ENCODE measurements at places on chromosomes 11 and 22.

DNA sequence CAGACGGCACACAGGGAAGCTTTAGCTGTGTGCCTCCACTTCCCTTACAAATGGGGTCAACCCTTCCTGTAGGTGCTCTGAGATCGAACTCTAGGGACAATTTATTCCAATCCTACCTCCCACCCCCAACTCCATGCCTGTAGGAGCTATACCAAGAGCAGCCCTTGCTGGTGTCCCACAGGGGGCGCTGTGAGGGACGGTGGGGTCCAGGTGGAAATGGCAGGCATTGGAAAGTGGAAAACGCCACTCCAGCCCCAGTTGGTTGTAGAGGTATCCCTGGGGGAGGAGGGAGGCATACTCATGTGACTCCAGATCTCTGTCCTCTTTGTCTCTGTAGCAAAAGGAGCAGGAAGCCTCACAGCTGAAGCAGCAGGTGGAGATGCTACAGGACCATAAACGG, 161.3 kb downstream of the MYO18B start:
- no peak for DNase-seq

DNA sequence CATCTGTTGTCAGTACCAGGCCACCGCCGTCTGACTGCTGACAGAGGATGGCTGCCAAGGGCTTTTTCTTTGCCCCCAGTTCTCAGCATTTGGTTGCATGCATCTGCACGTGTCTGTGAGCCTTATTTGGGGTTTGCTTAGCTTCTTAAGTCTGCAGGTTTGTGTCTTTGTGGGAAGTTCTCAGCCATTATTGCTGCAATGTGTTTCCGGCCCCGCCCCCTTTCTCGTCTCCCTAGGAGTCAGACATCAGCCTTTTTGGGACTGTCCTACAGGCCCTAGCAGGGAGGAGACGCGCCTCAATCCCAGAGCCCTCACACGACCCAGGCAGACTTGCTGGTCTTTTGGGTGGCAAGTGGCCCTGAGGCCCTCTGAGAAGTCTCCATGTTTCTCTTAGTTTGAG, 8.0 kb downstream of the MOB2 start:
- no peak for DNase-seq

DNA sequence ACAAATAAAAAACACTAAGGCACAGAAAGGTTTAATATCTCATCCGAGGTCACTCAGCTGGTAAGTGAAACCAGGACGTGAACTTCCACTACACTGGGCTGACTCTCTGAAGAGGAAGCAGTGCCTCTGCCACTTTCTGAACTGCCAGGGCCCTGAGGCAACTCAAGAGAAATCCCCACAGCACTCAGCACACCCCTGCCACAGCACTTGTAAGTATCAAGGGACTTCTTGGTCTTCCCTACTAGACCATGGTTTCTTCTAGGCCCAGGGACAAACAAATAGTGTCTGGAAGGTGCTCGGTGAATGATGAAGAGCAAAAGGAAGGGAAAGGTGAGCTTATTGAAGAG, 49.7 kb downstream of the RPL27A start:
- no peak for DNase-seq

DNA sequence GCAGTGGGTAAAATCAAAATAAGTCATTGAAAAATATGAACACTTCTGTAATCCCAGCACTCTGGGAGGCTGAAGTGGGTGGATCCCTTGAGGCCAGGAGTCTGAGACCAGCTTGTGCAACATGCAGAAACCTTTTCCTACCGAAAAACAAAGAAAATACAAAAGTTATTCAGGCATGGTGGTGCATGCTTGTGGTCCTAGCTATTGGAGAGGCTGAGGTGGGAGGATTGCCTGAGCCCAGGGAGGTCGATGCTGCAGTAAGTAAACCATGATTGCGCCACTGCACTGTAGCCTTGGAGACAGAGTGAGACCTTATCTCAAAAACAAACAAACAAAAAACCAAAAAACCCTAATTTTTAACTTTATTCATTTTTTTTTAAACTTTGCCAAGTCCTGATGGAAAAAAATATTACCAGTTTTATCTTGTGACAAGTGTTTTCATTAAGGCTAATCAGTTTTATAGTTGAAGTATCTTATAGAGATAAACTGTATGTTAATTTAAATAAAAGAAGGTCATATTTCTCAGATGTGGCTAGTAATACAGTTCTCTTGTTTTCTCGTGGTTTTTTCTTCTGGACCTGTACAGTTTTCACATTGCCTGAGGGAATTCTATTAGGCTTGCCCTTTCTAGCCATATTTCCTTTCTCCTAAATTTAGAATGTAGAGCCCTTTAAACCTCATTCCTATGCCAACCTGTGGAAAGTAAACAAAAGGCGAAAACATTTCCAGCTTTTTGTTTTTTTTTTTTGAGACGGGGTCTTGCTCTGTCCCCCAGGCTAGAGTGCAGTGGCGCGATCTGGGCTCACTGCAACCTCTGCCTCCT, 9.4 kb downstream of the HIPK3 start:
- no peak for DNase-seq

- no peak for DNase-seq
Observed at GRCh38 chr22:42217019-42217751, 53.3 kb downstream of the TCF20 start.

- DNase-seq: no peak
Observed at GRCh38 chr11:128936606-128937251, 5.9 kb downstream of the TP53AIP1 start.

DNA sequence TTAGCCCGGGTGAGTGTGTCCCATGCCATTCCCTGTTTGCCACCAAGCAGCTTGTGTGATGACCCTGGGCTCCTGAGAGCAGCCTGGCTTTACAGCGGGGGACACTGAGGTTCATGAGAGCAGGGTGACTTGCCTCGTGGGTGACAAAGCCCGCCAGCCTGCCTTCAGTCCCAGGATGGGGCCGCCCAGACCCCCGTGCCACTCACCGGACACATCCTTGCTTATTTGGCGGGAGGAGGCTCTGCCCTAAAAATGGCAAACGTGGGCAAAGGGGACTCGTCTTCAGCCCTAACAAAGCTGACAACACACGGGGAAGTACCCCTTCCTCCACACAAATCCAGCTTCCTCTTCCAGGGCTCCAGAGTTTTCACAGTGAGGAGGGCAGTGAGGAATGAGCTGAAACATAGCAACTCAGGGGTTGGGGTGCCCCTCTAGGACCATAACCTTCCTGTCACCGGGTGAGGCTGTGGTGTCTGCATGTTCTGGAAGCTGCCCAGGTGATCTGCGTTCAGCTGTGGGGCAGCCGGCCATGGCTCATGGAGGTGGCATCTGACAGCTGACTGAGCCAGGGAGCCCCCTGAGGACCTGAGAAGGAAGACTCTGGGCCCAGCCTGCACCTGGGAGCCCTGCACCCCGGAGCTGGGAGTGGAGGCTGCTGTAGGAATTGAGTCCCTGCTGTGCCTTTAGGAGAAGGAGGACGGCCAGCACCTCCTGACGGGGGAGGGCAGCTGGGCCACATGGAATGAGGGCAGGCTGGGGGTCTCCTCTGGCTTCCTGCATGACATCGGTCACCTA, 16.7 kb downstream of the RIBC2 start:
- DNase-seq: peak; percentile 69

GRCh38 chr11:1830322-1831223, 4.2 kb upstream of the SYT8 start:
- peak; percentile 74 for DNase-seq

- DNase-seq: no peak
Observed at GRCh38 chr11:85391141-85391540, 236.0 kb downstream of the DLG2 start.

DNA sequence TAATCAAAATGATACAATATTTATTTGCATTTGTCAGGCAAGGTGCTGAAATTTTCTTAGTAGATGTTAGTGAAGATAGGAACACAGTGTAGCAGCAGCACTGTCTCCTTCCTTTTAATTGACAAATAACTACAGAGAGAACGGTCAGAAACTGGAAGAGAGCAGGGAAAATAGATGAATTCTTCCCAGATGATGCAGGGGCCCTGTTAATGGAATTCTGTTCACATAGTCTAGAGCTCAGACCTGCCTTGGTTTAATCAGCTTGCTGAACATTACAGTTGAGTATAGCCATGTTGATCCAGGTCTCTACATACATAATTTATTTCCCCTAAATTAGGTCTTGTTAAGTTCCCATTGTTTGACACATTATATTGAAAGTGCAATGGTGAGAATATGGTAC, 127.4 kb downstream of the SLC17A6 start:
- DNase-seq: no peak

GRCh38 chr11:877565-877964, 33.0 kb downstream of the CHID1 start:
- no peak for DNase-seq

DNA sequence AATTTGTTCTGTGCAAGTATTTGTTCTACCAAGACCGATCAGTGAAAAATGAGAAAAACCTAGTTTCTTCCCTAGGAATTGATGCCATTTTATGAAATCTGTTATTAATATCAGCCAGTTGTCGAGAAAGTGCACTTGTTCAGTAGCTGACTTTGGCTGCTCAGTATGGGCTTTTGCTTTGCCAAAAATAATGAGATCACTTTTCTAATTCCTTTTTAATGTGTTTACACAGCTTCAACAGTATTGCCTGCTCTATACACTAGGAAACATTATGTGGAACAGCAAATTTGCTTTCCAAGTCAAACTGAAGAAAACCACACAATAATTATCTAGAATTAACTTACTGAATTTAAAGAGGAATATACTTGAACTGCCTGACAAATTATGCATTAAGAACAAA, 34.4 kb downstream of the SCUBE2 start:
- no peak for DNase-seq

GRCh38 chr22:24601217-24602104, 1.5 kb upstream of the GGT1 start:
- DNase-seq: no peak

DNA sequence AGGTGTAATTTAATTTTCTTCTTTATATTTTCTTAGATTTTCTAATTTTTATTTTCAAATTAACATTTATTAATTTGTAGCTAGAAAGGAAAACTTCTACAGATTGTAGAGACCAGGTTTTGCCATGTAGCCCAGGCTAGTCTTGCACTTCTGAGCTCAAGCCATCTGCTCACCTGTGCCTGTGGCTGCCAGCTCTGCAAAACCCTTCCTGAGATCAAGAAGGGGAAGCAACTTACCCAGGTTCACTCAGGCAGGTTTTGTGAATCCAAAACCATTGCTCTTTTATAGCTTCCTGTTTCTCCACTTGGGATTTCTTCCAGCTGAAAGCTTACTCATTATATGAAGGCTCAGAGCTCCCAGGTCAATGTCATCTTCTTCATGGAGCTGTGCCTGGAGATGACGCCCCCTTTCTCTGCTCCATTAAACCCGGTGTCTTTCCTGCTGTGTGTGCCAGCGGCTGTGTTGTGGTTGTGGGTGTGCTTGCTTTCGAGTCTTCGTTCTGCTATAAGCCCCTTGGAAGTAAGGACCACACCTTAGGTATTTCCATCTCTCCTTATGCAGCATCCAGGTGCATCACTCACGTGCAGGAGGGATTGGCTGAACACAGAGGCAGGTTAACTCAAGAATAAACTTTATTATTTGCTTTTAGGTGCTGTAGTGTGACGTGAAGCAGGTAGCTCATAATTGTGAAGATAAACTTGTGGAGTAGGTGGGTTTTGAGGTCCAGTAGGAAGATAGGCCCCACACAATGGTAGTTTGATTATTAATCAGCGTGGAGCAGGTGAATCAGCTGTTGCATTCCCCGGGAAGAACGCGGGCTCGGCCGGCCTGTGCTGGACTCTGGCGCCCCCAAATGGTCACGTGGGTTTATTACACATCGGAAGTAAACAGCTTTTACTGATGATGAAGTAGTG, 42.2 kb upstream of the INCENP start:
- DNase-seq: peak; percentile 87

DNA sequence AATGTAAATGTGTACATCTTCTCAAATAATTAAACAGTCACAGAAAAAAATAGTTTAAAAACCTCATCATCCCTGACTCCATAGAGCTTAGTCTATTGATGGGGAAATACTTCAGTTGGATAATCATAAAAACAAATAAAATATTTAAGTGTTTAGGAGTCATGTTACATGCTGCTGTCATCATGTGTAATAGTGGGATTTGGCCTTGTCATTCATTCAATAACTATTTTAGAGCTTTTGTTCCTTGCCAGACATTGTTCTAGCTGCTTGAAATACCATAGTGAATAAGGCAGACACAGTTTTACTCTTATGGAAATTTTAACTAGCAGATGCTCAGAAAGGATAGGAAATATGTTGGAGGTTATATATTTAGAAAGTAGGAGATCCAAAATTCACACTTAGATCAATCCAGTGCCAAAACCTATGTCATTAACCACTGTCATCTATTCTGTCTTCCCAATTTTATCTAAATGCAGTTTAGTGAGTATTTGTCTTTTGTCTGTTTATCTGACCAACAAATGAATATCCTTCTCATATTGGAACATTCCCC, 324.7 kb downstream of the CASP12 start:
- DNase-seq: no peak

DNA sequence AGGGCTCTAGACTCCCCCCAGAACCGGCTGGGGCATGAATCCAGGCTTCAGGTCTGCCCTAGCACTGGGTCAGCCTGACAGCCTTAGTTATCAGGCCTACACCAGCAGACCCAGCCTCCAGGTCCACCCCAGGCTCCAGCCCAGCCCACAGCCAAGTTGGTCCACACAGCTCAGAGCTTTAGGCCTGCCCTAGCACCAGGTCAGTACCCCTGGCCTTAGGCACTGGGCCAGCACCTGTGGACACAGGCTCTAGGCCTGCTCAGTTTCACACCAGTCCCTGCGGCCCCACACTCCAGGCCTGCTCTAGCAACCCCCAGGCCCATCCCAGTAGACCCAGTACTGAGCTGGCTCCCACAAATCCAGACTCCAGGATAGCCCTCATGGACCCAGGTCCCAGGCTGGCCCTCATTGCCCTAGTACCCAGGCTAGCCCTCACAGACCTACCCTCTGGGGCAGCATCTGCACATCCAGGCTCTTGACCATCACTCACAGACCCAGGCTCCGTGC, 52.7 kb downstream of the CLPB start:
- no peak for DNase-seq

GRCh38 chr11:35239471-35240075, 100.6 kb downstream of the CD44 start:
- DNase-seq: no peak

- DNase-seq: no peak
Observed at GRCh38 chr11:76901144-76901543, 40.4 kb downstream of the ACER3 start.

Measured in suprapubic skin (tissue), 4 donors.